ENCODE measurements at places on chromosomes 12 and 14. TPM values are rescaled to one million over a fixed set of nuclear protein-coding genes. Genes with fewer than 3 reads are reported as not detected.

The TRIM9 gene
- total RNA-seq = 0.12 TPM

The NFATC4 gene
- total RNA-seq = not detected

The MANSC1 gene
- total RNA-seq = 0.22 TPM

The SMIM41 gene
- 0.54 TPM for total RNA-seq

The RACGAP1 gene
- 17.2 TPM for total RNA-seq

The MGAT4C gene
- not detected for total RNA-seq

The LPAR5 gene
- total RNA-seq = 7.0 TPM

The KRT74 gene
- not detected for total RNA-seq

GRCh38 chr14:101176535-101177205 lies 273.1 kb upstream of the RTL1 start:
- H3K4me3 ChIP-seq = no peak overlapping the region
- no peaks in the 10 kb centered on the region for H3K36me3 ChIP-seq
- H3K4me1 ChIP-seq = no peaks in the 10 kb centered on the region
- H3K27me3 ChIP-seq = no peaks in the 10 kb centered on the region

- H3K27ac ChIP-seq = no peak overlapping the region
- peaks cover 7% of the 10 kb centered on the region for H3K27me3 ChIP-seq
- no peaks in the 10 kb centered on the region for H3K36me3 ChIP-seq
- no peaks in the 10 kb centered on the region for H3K4me1 ChIP-seq
- no peak overlapping the region for H3K4me3 ChIP-seq
- DNase-seq = no peak
Observed at GRCh38 chr12:121364683-121365121, 12.5 kb upstream of the ANAPC5 start.

GRCh38 chr12:45256721-45257120 lies 40.8 kb downstream of the ANO6 start:
- no peaks in the 10 kb centered on the region for H3K4me1 ChIP-seq
- no peak overlapping the region for H3K27ac ChIP-seq
- H3K4me3 ChIP-seq = no peak overlapping the region

GRCh38 chr14:31955936-31956579 lies 121.0 kb upstream of the ARHGAP5 start:
- H3K4me3 ChIP-seq = no peak overlapping the region
- no peaks in the 10 kb centered on the region for H3K4me1 ChIP-seq
- DNase-seq = no peak
- no peaks in the 10 kb centered on the region for H3K27me3 ChIP-seq
- H3K27ac ChIP-seq = no peak overlapping the region

DNA sequence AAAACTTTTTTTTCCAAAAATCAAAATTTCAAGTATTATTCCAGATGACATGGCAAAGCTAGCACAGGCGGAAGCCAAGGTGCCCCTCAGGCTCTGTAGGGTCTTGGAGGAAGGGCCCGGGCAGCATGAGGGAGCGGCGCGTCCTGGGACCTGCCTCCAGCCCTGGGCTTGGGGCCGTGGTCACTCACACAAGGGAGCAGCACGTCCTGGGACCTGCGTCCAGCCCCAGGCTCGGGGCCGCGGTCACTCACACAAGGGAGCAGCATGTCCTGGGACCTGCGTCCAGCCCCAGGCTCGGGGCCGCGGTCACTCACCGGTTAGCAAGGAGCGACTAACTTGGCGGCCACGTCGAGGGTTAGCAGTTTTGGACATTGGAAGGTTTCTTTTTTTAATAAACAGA lies 11.9 kb upstream of the GOLGA3 start:
- no peak overlapping the region for H3K27ac ChIP-seq
- no peak overlapping the region for H3K4me3 ChIP-seq
- no peaks in the 10 kb centered on the region for H3K27me3 ChIP-seq
- H3K4me1 ChIP-seq = no peaks in the 10 kb centered on the region
- H3K36me3 ChIP-seq = peaks cover 41% of the 10 kb centered on the region

DNA sequence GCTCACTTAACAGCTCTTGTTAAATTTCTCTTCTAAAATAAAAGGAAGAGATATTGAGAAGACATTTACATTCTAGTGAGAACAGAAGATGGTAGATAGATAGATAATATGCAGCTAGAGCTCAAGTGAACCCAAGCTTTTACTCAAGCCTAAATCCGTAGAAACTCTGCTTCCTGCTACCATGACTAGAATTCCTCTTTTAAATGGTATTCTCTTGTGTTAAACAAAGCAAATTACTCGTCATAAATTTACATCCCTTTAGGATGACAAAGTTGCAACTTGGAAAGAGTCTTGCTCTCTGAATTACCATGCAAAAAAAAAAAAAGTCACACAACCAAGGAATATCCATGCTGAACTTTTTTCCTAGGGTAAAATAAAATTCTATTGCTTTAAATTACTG lies 160.7 kb upstream of the LRFN5 start:
- no peaks in the 10 kb centered on the region for H3K36me3 ChIP-seq
- H3K4me3 ChIP-seq = no peak overlapping the region
- no peak for DNase-seq
- no peaks in the 10 kb centered on the region for H3K27me3 ChIP-seq

GRCh38 chr12:105559310-105559709 lies 228.8 kb downstream of the C12orf75 start:
- H3K27me3 ChIP-seq = no peaks in the 10 kb centered on the region
- DNase-seq = no peak
- H3K36me3 ChIP-seq = no peaks in the 10 kb centered on the region
- no peak overlapping the region for H3K4me3 ChIP-seq
- no peak overlapping the region for H3K27ac ChIP-seq
- H3K4me1 ChIP-seq = no peaks in the 10 kb centered on the region

- H3K36me3 ChIP-seq = peaks cover 38% of the 10 kb centered on the region
- H3K4me1 ChIP-seq = peaks cover 38% of the 10 kb centered on the region
- H3K27ac ChIP-seq = peak overlapping the region; percentile 98
- peak overlapping the region; percentile 100 for H3K4me3 ChIP-seq
Observed at GRCh38 chr12:12721176-12721751, 4.1 kb downstream of the CDKN1B start.

DNA sequence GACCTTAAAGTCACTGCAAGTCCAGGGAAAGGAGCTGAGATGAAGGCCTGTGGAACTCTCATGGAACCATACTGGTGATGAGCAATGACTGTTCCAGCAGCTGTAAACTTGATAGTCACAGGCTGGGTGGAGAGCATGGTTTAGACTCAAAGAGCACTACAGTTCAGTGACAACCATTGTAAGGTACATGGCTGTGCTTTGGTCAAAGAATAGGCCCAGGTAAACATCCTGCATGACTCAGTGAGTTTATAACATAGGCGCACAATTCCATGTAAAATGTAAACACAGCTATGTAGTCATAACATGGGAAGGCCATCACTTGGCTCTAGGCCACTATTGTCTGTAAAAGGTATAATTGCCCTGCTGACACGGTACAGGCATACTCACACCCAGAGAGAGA lies 119.3 kb upstream of the FSCB start:
- H3K4me3 ChIP-seq = no peak overlapping the region
- no peak overlapping the region for H3K27ac ChIP-seq
- H3K4me1 ChIP-seq = no peaks in the 10 kb centered on the region
- H3K27me3 ChIP-seq = no peaks in the 10 kb centered on the region
- no peaks in the 10 kb centered on the region for H3K36me3 ChIP-seq
- no peak for DNase-seq

GRCh38 chr12:81360916-81361315 lies 283.0 kb downstream of the ACSS3 start:
- no peaks in the 10 kb centered on the region for H3K4me1 ChIP-seq
- H3K36me3 ChIP-seq = no peaks in the 10 kb centered on the region
- no peak for DNase-seq

DNA sequence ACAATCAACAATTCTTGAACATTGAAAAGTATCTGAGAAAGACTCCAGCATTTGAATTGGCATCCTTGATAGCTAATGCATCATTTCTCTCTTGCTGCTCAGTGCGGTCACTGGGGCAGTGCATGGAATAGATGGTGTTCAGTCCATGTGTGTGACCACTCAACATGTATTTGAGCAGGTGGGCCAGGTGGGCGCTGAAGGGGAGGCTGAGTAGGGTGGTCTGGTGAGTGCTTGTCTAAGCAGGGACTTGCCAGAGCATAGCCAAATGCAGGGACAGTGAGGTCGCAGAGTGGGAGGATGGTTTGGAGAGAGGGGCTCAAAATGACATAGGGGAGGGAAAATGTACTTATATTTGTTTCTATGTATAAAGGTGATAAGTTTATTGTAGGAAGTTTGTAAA lies 409.0 kb downstream of the TMEM121 start:
- peaks cover 5% of the 10 kb centered on the region for H3K4me1 ChIP-seq
- peaks cover 13% of the 10 kb centered on the region for H3K27me3 ChIP-seq
- no peaks in the 10 kb centered on the region for H3K36me3 ChIP-seq
- no peak overlapping the region for H3K4me3 ChIP-seq

GRCh38 chr12:132071040-132071810 lies 72.9 kb downstream of the DDX51 start:
- DNase-seq = no peak
- H3K36me3 ChIP-seq = peaks cover 63% of the 10 kb centered on the region
- H3K27me3 ChIP-seq = no peaks in the 10 kb centered on the region
- H3K27ac ChIP-seq = no peak overlapping the region
- peaks cover 7% of the 10 kb centered on the region for H3K4me1 ChIP-seq

DNA sequence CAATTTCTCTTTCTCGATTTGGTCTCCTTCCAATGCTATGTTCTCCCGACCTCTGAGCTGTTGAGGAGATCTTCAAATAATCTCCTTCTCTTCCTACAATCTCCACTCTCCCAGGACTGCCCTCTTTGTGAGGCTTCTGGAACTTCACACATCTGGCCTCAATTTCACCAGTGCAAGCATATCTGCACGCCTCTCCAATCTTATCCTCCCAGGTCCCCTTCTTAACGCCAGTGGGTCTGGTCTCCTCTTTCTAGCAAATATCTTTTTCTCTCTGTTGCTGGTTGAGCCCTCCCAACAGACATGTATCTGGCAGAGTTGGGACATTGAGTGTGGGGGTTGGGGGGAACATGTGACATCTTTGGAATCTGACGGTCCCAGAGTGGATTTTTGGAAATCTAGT lies 17.9 kb downstream of the RTL1 start:
- DNase-seq = no peak
- H3K27me3 ChIP-seq = peaks cover 1% of the 10 kb centered on the region
- H3K4me1 ChIP-seq = no peaks in the 10 kb centered on the region
- H3K27ac ChIP-seq = no peak overlapping the region

Data from CD4-positive, CD25-positive, alpha-beta regulatory T cell (primary cell).